ENCODE measurements at places on chromosomes 7 and 10. TPM values are rescaled to one million over a fixed set of nuclear protein-coding genes. Genes with fewer than 3 reads are reported as not detected.

- DNase-seq = no peak
- H3K27me3 ChIP-seq = no peaks in the 10 kb centered on the region
- peak overlapping the region; percentile 89 for H3K4me3 ChIP-seq
- peaks cover 36% of the 10 kb centered on the region for H3K4me1 ChIP-seq
- H3K36me3 ChIP-seq = peaks cover 25% of the 10 kb centered on the region
These were observed 1.3 kb downstream of the CASP2 start for GRCh38 chr7:143289421-143289820.

DNA sequence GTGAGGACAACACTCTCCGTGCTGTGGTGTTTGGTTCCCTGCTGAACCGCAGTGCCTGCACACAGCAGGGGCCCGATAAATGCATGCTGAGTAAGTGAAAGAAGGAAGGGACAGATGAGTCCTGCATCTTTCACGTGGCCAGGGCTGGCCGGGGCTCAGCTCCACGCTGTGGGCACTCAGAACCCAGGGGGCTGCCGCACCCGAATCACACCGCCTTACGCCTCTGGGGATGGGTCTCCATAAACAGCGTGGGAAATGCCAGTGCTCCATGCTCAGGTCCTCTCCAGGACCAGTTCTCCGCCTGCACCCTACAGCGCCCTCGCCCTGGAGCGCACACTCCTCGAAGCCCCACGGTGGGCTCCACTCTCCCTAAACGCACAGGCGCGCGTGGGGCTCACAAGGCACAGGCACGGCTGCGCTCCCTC is 38.1 kb downstream of the RASGEF1A start:
- H3K36me3 ChIP-seq = no peaks in the 10 kb centered on the region
- H3K4me1 ChIP-seq = peaks cover 15% of the 10 kb centered on the region
- no peak overlapping the region for H3K27ac ChIP-seq
- peak overlapping the region; percentile 46 for H3K4me3 ChIP-seq
- H3K27me3 ChIP-seq = peaks cover 23% of the 10 kb centered on the region
- no peak for DNase-seq

Gene FOXP2
- 53.2 TPM for total RNA-seq

Gene TLX1
- not detected for total RNA-seq

GRCh38 chr10:124151466-124152095 is 58.2 kb upstream of the CHST15 start:
- peak overlapping the region; percentile 64 for H3K27ac ChIP-seq
- no peak for DNase-seq
- H3K4me3 ChIP-seq = no peak overlapping the region
- no peaks in the 10 kb centered on the region for H3K36me3 ChIP-seq
- H3K27me3 ChIP-seq = no peaks in the 10 kb centered on the region
- H3K4me1 ChIP-seq = peaks cover 43% of the 10 kb centered on the region

DNA sequence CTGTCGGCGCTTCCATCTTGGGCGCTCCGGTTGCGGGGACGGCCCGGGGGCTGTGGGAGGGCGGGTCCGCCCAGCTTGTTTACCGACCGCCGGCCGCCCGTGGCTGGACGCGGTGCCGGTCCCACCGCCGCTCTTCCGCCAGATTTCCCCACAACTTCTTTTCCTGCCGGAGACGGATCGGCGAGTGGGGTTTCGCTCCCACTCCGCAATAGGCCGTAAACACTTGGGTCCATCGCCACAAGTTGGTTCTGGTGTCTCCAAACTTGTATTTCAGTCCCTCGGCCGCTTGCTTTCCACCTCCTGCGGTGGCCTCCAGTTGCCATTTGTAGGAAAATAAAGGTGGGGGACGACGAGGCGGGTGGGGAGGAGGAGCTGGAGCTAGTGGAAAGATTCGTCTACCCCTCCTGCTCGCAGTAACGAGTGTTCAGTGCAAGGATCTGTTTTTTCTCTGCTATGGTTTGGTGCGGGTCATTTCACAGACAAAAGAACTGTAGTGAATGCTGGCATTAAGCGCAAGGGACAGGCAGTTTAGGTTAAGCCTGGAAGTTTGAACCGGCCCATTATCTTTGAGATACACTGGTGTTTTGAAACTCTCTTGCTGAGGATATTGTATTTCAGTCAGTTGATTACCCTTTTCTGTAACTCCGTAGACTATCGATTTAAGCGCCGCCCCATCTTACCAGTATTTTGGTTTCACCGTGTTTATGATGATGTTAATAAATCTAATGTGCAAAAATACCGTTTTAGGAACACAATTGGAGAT is 24.3 kb upstream of the ZRANB1 start:
- peak overlapping the region; percentile 94 for H3K4me3 ChIP-seq
- no peak for DNase-seq
- H3K4me1 ChIP-seq = peaks cover 49% of the 10 kb centered on the region

DNA sequence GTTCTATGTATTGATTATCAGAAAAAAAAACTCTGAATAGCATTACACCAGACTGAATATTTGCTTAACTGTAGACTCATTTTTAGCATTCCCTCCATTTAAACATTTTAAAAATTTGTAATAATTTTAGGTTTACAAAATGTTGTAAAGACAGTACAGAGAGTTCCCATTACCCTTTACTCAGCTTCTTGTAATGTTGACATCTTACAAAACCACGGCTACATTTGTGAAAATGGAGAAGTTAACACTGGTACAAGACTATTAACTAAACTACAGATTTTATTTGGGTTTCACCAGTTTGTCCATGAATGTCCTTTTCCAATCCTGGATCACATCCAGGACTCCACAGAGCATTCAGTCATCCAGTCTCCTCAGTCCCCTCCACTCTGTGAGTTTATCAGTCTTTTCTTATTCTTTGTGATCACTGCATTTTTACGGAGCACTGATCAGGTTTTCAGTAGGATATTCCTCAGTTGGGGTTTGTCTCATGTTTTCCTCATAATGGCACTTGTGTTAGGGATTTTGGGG is 130.0 kb upstream of the EEPD1 start:
- H3K36me3 ChIP-seq = no peaks in the 10 kb centered on the region
- no peaks in the 10 kb centered on the region for H3K27me3 ChIP-seq
- H3K4me1 ChIP-seq = peaks cover 27% of the 10 kb centered on the region
- H3K4me3 ChIP-seq = no peak overlapping the region
- H3K27ac ChIP-seq = no peak overlapping the region

Gene MALSU1
- total RNA-seq = 60.4 TPM

- H3K36me3 ChIP-seq = no peaks in the 10 kb centered on the region
- peaks cover 9% of the 10 kb centered on the region for H3K4me1 ChIP-seq
- H3K4me3 ChIP-seq = no peak overlapping the region
- no peak overlapping the region for H3K27ac ChIP-seq
- peaks cover 12% of the 10 kb centered on the region for H3K27me3 ChIP-seq
- DNase-seq = no peak
These were observed 262.2 kb downstream of the BAMBI start for GRCh38 chr10:28939281-28940157.

Gene AQP1
- 518 TPM for total RNA-seq

GRCh38 chr7:45401851-45402250 is 172.3 kb upstream of the ADCY1 start:
- H3K36me3 ChIP-seq = no peaks in the 10 kb centered on the region
- H3K4me1 ChIP-seq = no peaks in the 10 kb centered on the region
- no peak overlapping the region for H3K4me3 ChIP-seq
- no peaks in the 10 kb centered on the region for H3K27me3 ChIP-seq
- DNase-seq = no peak

DNA sequence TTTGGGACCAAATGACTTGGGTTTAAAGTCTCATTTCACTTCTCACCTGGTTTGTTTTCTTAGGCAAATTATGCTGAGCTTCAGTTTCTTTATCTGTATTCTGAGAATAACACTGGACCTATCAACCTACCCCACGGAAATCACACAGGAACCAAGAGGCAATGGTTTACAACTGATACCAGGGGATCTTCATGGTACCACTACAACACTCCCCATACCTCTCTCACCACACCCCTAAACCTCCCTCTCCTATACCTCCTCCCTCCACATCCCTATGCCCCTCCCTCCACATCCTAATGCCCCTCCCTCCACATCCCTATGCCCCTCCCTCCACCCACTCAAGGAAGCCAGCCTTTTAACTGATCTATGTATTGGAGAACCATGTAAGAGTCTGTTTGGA is 9.9 kb downstream of the FAM204A start:
- H3K4me3 ChIP-seq = no peak overlapping the region
- peaks cover 16% of the 10 kb centered on the region for H3K4me1 ChIP-seq
- no peaks in the 10 kb centered on the region for H3K27me3 ChIP-seq
- peaks cover 66% of the 10 kb centered on the region for H3K36me3 ChIP-seq

Gene PDCD4
- 65.6 TPM for total RNA-seq

- H3K27me3 ChIP-seq = no peaks in the 10 kb centered on the region
- no peak for DNase-seq
- H3K36me3 ChIP-seq = no peaks in the 10 kb centered on the region
- H3K27ac ChIP-seq = no peak overlapping the region
These were observed 19.0 kb upstream of the TMEM26 start for GRCh38 chr10:61472090-61472674.

Gene GRID2IP
- not detected for total RNA-seq

GRCh38 chr7:143485500-143485899 is 7.8 kb downstream of the TAS2R41 start:
- H3K4me3 ChIP-seq = no peak overlapping the region
- no peak overlapping the region for H3K27ac ChIP-seq
- H3K36me3 ChIP-seq = no peaks in the 10 kb centered on the region
- no peaks in the 10 kb centered on the region for H3K4me1 ChIP-seq
- no peak for DNase-seq
- no peaks in the 10 kb centered on the region for H3K27me3 ChIP-seq

- H3K4me1 ChIP-seq = no peaks in the 10 kb centered on the region
- no peak for DNase-seq
- H3K27me3 ChIP-seq = no peaks in the 10 kb centered on the region
- H3K4me3 ChIP-seq = no peak overlapping the region
- H3K27ac ChIP-seq = no peak overlapping the region
These were observed 235.3 kb downstream of the CCDC3 start for GRCh38 chr10:12766223-12766622.

Gene CALHM3
- total RNA-seq = not detected

DNA sequence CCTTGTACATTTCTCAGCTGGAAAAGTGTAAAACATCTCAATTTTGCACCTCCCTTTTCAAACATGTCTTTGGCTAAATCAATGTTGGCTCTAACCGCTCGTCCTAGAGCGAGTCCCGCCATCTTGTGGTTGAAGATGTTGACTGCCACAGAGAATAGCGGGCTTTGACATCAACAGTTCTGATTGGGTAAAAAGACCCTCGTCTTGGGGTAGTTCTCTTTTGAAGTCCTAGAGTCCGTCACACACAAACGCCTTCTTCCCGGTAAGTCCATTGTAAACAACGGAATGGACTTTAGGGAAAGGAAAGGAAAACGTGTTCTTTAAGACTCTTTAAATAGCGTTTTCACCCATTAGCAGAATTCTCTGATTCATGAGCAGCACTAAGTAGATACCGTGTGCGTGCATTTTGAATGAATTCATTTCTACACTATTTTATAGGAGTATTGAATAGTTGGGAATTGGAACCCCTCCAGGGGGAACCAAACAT is 452 bp upstream of the RPP30 start:
- peaks cover 19% of the 10 kb centered on the region for H3K27me3 ChIP-seq
- H3K27ac ChIP-seq = peak overlapping the region; percentile 75
- peaks cover 8% of the 10 kb centered on the region for H3K36me3 ChIP-seq
- H3K4me3 ChIP-seq = peak overlapping the region; percentile 92
- no peak for DNase-seq

- H3K27ac ChIP-seq = no peak overlapping the region
- no peaks in the 10 kb centered on the region for H3K27me3 ChIP-seq
- no peak overlapping the region for H3K4me3 ChIP-seq
- no peaks in the 10 kb centered on the region for H3K4me1 ChIP-seq
- no peak for DNase-seq
These were observed 272.7 kb downstream of the CELF2 start for GRCh38 chr10:11290156-11290890.

DNA sequence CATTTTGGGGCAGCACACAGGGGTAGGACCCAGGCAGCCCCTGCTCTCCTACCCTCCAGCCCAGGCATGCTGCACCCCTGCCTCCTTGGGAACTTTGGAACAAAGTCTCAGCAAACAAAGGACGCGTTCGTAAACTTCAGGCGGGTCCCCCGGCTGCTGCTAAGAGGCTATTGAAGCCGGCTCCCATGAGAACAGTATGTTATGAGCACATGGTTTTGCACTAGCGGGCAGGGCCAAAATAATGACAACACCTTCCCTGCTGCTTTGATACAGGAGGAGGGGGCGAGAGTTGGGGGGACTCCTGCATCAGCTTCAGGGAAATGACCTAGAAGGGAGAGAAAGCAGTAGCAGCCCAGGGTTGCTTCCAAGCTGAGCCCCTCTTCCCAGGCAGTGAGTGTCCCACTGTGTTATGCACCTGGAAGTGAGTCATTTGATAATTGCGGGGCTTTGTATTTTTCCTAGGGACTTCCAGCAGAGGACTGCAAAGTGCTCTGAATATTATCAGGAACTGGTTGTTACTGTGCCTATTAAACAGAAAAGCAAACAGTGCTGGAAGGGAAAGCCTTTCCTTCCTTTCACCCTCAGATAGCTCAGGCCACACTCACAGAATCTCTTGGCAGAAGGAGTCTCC is 6.9 kb downstream of the ITPRIP start:
- H3K4me3 ChIP-seq = peak overlapping the region; percentile 19
- H3K27ac ChIP-seq = peak overlapping the region; percentile 100
- peaks cover 5% of the 10 kb centered on the region for H3K36me3 ChIP-seq
- H3K27me3 ChIP-seq = no peaks in the 10 kb centered on the region
- peaks cover 100% of the 10 kb centered on the region for H3K4me1 ChIP-seq

Gene SEC24C
- 60.1 TPM for total RNA-seq

DNA sequence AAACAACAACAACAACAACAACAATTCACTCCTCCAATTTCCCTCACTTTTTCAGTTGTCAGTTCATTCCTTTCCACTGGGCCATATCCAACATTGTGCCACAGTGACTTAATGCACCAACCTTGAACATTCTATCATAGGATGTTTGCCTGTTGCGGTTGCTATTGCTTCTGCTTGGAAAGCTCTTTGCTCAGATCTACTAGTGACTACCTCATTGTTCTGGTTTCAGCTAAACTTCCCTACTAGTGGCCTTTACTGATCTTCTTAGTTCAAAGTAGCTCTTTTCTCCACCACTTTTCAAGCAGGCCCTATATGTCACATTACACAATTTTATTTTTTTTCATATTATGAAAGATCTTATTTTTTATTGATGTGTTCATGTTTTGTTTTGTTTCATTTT is 9.8 kb upstream of the STEAP4 start:
- no peak overlapping the region for H3K27ac ChIP-seq
- H3K36me3 ChIP-seq = no peaks in the 10 kb centered on the region
- peaks cover 16% of the 10 kb centered on the region for H3K4me1 ChIP-seq
- H3K27me3 ChIP-seq = no peaks in the 10 kb centered on the region
- DNase-seq = no peak

GRCh38 chr10:33804584-33804983 is 470.1 kb upstream of the NRP1 start:
- H3K4me3 ChIP-seq = no peak overlapping the region
- no peaks in the 10 kb centered on the region for H3K36me3 ChIP-seq
- no peak overlapping the region for H3K27ac ChIP-seq
- no peaks in the 10 kb centered on the region for H3K27me3 ChIP-seq
- DNase-seq = no peak

Gene IKZF1
- 10.0 TPM for total RNA-seq

Gene UBN2
- total RNA-seq = 11.1 TPM

Gene NFKB2
- total RNA-seq = 42.2 TPM

Data from esophagus muscularis mucosa (tissue), 4 donors.